ENCODE measurements at places on chromosomes 6 and 20. TPM values are rescaled to one million over a fixed set of nuclear protein-coding genes. Genes with fewer than 3 reads are reported as not detected.
A peak's percentile ranks its signal among the peaks of the same experiment; 100 is the strongest.

DNA sequence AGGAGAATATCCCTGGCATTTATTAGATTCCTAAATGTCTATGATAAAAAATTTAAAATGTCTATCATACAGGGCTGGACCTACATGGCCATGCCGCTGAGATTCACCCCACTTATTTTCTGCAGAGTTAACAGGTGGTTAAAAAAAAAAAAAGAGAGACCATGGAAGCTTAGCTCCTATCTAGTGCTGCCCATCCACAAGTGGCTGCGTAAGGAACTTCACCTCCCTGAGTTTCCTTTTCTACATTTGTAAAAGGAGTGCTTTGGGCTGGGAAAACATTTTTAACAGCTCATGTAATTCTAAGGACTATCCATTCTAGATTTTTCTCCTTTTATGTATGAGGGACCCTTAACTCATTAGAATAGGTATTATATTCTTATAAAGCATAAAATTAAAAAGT is 534.1 kb downstream of the MMUT start:
- H3K36me3 ChIP-seq: no peaks in the 10 kb centered on the region
- H3K27ac ChIP-seq: no peak overlapping the region
- no peaks in the 10 kb centered on the region for H3K27me3 ChIP-seq
- no peak overlapping the region for H3K4me3 ChIP-seq
- no peak for DNase-seq
- no peaks in the 10 kb centered on the region for H3K4me1 ChIP-seq

- H3K4me3 ChIP-seq: peak overlapping the region; percentile 99
- H3K4me1 ChIP-seq: peaks cover 3% of the 10 kb centered on the region
- peak overlapping the region; percentile 78 for H3K27ac ChIP-seq
- H3K27me3 ChIP-seq: no peaks in the 10 kb centered on the region
- no peaks in the 10 kb centered on the region for H3K36me3 ChIP-seq
- peak; percentile 64 for DNase-seq
Observed at GRCh38 chr6:166999884-167000253, 672 bp downstream of the CEP43 start.

GRCh38 chr6:21992178-21992967 is 304.5 kb downstream of the PRL start:
- H3K4me3 ChIP-seq: no peak overlapping the region
- H3K36me3 ChIP-seq: no peaks in the 10 kb centered on the region
- no peak overlapping the region for H3K27ac ChIP-seq
- no peak for DNase-seq

DNA sequence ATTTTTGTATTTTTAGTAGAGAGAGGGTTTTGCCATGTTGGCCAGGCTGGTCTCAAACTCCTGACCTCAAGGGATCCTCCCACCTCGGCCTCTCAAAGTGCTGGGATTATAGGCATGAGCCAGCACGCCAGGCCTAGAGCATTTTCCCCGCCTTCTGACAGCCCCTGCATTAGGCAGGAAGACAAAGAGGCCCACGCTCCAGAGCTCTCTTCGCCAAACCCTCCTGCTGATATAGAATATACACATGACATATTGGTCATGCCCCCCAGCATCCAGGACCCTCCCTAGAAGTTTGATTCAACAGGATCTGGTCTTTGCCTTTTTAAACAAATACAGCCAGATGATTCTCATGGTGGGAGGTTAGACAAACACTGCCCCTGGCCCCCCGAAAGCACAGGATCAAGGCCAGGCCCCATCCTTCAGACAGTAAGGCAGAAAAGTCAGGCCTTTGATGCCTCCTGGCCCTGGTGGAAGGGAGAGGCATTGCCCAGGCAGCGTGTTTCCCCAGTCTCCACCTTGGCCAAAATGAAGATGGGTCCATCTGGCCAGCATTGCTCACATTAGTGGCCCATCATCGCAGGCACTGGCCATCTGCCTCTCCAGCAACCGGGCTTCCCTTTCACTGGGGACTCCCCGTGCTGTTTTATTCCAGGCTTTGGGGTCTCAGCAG is 4.4 kb downstream of the SULF2 start:
- no peak overlapping the region for H3K27ac ChIP-seq
- no peak overlapping the region for H3K4me3 ChIP-seq
- H3K4me1 ChIP-seq: peaks cover 87% of the 10 kb centered on the region

DNA sequence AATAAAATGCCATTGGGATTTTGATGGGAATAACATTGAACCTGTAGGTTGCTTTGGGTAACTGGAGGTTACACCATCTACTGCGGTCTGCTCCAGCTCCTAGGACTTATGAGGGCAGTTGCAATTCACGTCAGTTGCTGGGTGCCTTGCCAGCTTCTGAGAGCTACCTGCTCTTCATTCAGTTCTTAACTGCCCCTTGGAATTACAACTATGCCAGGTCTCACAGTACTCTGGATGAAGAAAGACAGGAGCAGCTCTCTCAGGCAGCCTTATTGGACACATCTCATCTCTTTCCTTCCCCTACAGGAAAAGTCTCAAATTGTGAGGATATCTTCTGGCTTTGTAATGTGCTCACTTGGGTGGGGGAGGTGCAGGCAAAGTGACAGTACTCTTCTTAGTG is 1643.3 kb downstream of the GRIK2 start:
- DNase-seq: no peak
- no peaks in the 10 kb centered on the region for H3K4me1 ChIP-seq
- no peaks in the 10 kb centered on the region for H3K27me3 ChIP-seq
- no peak overlapping the region for H3K4me3 ChIP-seq
- H3K27ac ChIP-seq: no peak overlapping the region

- no peaks in the 10 kb centered on the region for H3K36me3 ChIP-seq
- no peak overlapping the region for H3K27ac ChIP-seq
- H3K4me3 ChIP-seq: no peak overlapping the region
- H3K4me1 ChIP-seq: peaks cover 35% of the 10 kb centered on the region
Observed at GRCh38 chr20:9211016-9211760, 142.3 kb downstream of the PLCB4 start.

DNA sequence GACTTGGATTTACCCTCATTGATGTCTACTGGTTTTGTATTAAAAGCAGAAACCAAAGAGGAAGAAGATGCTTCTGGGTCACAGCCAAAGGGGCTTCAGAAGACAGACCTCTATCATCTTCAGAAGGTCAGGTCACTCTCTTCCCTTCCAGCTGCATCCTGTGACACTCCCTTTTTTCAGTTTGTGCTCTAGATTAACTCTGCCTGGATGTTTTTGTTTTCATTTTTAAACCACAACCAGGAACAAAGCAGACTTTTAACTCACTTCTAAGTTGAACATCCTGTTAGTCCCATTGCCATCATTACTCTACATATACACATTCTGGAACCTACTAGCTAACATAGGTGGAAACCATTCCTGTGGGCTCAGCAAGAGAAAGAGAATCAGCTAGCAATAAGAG is 45.2 kb downstream of the AKIRIN2 start:
- no peak overlapping the region for H3K27ac ChIP-seq
- H3K4me3 ChIP-seq: no peak overlapping the region
- no peaks in the 10 kb centered on the region for H3K27me3 ChIP-seq
- H3K36me3 ChIP-seq: no peaks in the 10 kb centered on the region
- no peak for DNase-seq

- no peaks in the 10 kb centered on the region for H3K36me3 ChIP-seq
- no peaks in the 10 kb centered on the region for H3K27me3 ChIP-seq
- no peak for DNase-seq
- H3K4me3 ChIP-seq: no peak overlapping the region
- no peak overlapping the region for H3K27ac ChIP-seq
Observed at GRCh38 chr20:15596220-15596890, 976.9 kb downstream of the KIF16B start.

- H3K36me3 ChIP-seq: no peaks in the 10 kb centered on the region
- H3K4me3 ChIP-seq: no peak overlapping the region
- H3K27me3 ChIP-seq: no peaks in the 10 kb centered on the region
- no peak for DNase-seq
- no peaks in the 10 kb centered on the region for H3K4me1 ChIP-seq
Observed at GRCh38 chr6:122903266-122903915, 92.6 kb upstream of the CLVS2 start.

DNA sequence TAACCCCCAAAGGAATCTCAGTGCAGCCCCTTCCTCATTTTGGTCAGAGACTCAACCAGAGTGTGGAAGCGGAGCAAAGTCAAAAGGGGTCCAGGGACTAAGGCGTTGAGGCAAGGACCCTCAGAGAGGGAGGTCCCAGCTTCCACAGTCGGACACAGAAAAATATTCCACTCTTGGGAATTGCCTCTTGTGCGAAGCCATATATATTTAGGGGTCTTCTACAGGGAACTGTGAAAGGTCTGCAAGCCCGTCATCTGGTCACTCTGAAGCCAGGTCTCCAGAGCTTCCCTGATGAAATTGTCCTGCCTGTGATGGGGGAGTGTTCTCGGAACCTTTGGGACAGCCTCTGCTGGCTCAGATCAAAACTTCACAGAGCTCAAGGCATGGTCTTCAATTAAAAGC is 160.8 kb downstream of the TBXT start:
- peak overlapping the region; percentile 54 for H3K4me3 ChIP-seq
- peak; percentile 84 for DNase-seq
- H3K27me3 ChIP-seq: peaks cover 64% of the 10 kb centered on the region

DNA sequence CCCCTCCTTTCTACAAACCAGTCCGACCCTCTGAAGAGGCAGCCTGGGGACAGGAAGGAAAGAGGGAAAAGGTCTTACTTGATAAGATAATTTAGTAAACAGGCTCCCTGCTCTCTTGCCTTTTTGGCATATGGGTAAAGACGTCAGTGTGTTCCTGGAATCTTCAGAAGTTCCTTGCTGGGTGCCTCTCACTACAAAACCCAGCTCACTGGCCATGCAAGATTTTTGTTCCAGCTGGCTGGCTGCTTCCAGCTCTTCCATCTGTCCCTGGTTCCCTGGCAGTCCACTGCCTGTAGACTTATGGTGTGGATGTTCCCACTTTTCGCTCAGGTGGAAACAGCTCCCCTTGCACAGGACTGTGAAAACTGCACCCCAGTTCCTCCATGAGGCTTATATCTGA is 57.4 kb downstream of the MOCS1 start:
- H3K4me1 ChIP-seq: peaks cover 24% of the 10 kb centered on the region
- no peaks in the 10 kb centered on the region for H3K27me3 ChIP-seq
- DNase-seq: no peak

DNA sequence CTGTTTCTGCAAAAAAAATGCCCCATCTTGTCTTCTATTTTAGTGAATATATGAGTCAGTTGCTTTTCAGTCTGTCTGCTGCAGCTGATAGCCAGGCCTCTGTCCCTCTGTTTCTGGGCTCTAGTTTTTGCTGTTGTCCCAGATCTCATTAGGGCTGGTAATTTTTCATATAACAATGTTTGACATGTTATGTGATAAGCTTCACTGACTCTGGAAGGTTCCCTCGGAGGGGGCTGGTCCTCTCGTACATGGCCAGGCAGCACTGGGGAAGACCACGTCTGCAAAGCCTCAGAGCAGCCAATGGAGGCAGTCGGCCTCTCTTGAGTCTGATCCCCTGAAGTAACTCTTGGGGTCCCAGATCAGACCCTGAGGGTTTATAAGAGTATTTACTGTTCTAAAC is 223.8 kb downstream of the THBS2 start:
- no peaks in the 10 kb centered on the region for H3K36me3 ChIP-seq
- peaks cover 7% of the 10 kb centered on the region for H3K4me1 ChIP-seq
- H3K27me3 ChIP-seq: no peaks in the 10 kb centered on the region
- DNase-seq: no peak

- no peak overlapping the region for H3K27ac ChIP-seq
- no peaks in the 10 kb centered on the region for H3K36me3 ChIP-seq
- DNase-seq: no peak
- H3K4me1 ChIP-seq: no peaks in the 10 kb centered on the region
- no peaks in the 10 kb centered on the region for H3K27me3 ChIP-seq
Observed at GRCh38 chr6:9095137-9095536, 659.8 kb upstream of the SLC35B3 start.

DNA sequence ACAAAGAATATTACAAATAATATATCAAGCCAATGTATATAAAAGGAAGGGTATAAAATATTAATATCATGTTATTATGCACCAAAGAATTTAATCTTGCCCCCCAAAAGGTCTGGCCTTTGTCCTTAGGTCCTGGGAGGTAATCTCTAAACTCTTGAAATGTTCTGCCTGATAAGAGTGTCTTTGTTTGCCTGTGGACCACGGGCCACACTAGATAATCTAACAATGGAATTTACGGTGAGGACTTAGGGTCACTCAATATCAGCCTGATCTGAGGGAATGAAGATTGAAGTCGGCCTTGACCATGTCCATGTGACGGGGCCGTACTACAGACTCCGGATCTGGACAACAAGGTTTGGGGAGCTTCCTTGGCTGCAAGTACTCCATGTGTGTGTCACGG is 42.9 kb downstream of the HUS1B start:
- no peaks in the 10 kb centered on the region for H3K27me3 ChIP-seq
- H3K4me1 ChIP-seq: no peaks in the 10 kb centered on the region
- H3K27ac ChIP-seq: no peak overlapping the region
- H3K36me3 ChIP-seq: peaks cover 33% of the 10 kb centered on the region

DNA sequence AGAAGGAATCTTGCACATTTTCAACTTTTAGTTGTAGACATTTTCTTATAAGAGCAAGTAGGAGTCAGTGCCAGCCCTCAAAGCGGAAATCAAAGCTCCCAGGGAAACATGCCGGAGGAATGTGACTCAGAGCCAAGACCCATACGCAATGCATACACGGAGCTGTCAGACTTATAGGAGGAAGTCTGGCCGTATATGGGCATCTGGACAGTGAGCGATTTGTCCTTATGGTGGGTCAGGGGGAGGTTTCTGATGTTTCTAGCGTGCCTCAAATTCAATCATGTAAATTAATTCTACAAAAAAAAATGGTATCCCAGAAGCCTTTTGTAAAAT is 3.6 kb upstream of the CCN2 start:
- H3K4me3 ChIP-seq: peak overlapping the region; percentile 22
- H3K27me3 ChIP-seq: no peaks in the 10 kb centered on the region
- H3K4me1 ChIP-seq: peaks cover 42% of the 10 kb centered on the region
- peaks cover 6% of the 10 kb centered on the region for H3K36me3 ChIP-seq
- H3K27ac ChIP-seq: peak overlapping the region; percentile 97

GRCh38 chr6:87391334-87391733 is 16.4 kb upstream of the CFAP206 start:
- H3K36me3 ChIP-seq: no peaks in the 10 kb centered on the region
- no peak overlapping the region for H3K4me3 ChIP-seq
- no peak for DNase-seq
- no peak overlapping the region for H3K27ac ChIP-seq
- H3K4me1 ChIP-seq: no peaks in the 10 kb centered on the region
- H3K27me3 ChIP-seq: no peaks in the 10 kb centered on the region

- H3K27ac ChIP-seq: no peak overlapping the region
- H3K4me3 ChIP-seq: no peak overlapping the region
- H3K36me3 ChIP-seq: no peaks in the 10 kb centered on the region
- no peak for DNase-seq
Observed at GRCh38 chr6:113668641-113669408, 188.3 kb upstream of the MARCKS start.

- no peaks in the 10 kb centered on the region for H3K36me3 ChIP-seq
- H3K4me3 ChIP-seq: no peak overlapping the region
- no peaks in the 10 kb centered on the region for H3K4me1 ChIP-seq
- H3K27ac ChIP-seq: no peak overlapping the region
Observed at GRCh38 chr6:69090132-69090531, 455.1 kb downstream of the ADGRB3 start.

Gene INSM1
- total RNA-seq: not detected

Gene LRP11
- total RNA-seq: 29.1 TPM

Gene ZBP1
- total RNA-seq: 0.33 TPM

Gene LY6G6C
- not detected for total RNA-seq

Gene CDH4
- total RNA-seq: 0.45 TPM

Gene UBD
- not detected for total RNA-seq

Gene LAMA2
- total RNA-seq: 115 TPM

Gene ZNF335
- total RNA-seq: 12.9 TPM

Gene RAET1G
- total RNA-seq: 0.29 TPM

Gene BRD2
- total RNA-seq: 124 TPM

Gene CRISP2
- total RNA-seq: not detected

Gene TTLL9
- total RNA-seq: not detected
